ENCODE measurements at places on chromosomes 6 and 20. TPM values are rescaled to one million over a fixed set of nuclear protein-coding genes. Genes with fewer than 3 reads are reported as not detected.

SLC26A8 gene
- total RNA-seq: 0.29 TPM

DEFB126 gene
- total RNA-seq: not detected

TCP1 gene
- 253 TPM for total RNA-seq

WFDC8 gene
- total RNA-seq: not detected

SLC17A5 gene
- 14.2 TPM for total RNA-seq

DACT2 gene
- total RNA-seq: 28.6 TPM

DZANK1 gene
- 5.4 TPM for total RNA-seq

CRISP2 gene
- total RNA-seq: 0.18 TPM

COL21A1 gene
- 91.7 TPM for total RNA-seq

HDDC2 gene
- total RNA-seq: 46.1 TPM

ZSCAN9 gene
- 16.6 TPM for total RNA-seq
